ENCODE measurements at places on chromosomes 11 and 22.

DNA sequence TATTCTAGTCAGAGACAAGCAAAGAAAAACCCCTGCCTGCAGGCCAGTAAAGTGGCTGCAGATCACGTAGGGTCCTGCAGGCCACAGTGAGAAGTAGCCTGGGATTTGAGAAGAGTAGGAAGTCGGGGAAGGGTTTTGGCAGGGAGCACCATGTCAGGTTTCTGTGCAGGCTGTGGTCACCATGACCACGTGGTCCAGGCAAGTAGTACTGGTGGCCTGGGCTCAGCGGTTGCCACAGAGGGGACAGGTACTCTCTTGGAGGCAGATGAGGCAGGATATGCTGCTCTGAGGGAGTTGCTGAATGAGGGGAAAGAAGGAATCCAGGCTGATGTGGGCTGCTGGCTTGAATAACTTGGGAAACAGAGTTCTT is 46.5 kb downstream of the PISD start:
- no peak for DNase-seq

DNA sequence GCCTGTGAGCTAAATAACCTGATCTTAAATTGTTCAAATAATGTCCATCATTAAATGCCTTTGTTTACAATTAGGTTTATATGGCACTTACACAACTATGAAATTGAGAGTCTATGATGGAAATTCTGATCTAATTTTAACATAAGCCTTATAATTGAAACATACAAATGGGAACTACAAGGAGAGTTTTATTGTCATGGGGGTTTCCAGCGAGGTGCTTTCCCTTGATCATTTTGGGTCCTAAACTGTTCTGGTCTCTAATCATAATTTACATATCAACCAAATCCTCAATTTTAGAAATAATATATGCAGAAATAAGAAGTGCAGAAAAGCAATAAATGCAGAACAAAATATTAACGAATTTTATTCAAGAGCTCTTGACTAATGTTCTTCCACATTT is 44.9 kb downstream of the RRAS2 start:
- DNase-seq = no peak

- DNase-seq = no peak
Observed at GRCh38 chr11:134716582-134716981, 304.5 kb upstream of the B3GAT1 start.

GRCh38 chr22:46401370-46401769 is 65.9 kb downstream of the TRMU start:
- DNase-seq = no peak

DNA sequence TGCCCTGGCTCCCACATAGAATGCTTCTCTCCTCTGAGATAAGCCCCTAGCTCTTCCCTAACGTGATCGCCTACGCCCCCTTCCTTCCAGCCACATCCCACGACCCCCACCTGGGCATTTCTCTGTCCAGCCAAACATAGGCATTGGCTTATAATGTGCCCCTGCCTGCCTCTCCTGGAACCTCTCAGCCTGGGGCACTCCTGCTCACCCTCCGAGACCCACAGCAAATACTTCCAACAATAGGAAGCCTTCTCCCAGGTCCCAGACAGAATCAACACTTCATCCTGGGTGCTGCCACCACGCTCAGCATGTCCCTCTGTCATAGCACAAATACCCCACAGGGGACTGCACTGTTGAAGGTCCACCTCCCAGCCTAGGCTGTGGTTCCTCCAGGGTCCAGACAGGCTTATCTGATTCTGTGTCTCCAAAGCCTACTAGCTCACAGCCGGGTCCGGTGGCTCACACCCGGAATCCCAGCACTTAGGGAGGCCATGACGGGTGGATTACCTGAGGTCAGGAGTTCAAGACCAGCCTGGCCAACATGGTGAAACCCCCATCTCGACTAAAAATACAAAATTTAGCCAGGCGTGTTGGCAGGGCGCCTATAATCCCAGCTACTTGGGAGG is 24.2 kb upstream of the TMPRSS4 start:
- DNase-seq = no peak

DNA sequence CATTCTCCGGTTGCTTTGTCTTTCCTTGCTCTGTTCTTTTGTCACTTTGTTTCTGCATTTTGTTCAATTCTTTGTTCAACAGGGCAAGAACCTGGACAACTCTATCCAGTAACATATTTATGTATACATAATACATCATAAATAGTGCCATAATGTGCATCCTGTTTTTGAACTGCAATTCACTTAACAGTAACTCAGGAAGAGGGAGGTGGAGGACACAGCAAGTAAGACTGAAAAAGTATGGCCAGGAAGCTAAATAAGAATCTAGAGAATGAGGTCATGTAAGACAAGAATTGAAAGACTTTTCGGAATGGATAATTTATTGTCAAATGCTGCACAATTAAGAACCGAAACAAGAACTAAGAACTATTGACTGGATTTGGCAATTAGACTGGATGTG is 29.2 kb upstream of the CHORDC1 start:
- no peak for DNase-seq

DNA sequence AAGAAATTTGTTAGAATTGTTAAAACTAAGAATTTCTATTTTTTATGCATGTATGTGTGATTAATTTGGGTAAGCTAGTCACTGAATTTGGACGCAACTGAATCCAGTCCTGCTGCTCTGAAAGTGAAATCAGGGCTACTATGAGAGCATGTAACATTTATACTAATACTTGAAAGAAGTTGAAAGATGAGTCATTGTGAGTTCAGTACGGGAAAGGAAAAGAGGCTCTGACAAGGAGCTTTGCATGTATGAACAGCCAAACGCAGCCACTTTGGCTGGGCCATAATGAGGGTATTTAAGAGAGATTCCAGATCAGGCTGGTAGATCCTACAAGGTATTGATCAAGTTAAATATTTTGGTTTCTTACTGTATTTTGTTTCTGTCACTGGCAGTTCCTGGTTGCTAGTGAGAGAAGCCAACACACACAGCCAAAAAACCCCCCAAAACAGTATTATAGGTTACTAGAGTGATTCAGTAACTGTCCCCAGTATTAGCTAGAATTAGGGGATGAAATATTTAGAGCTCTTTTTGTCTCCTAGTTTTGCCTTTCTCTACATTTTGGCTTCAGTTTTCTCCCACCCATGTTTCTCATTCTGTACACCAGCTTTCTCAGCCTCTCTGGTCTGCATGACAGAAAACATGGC is 14.1 kb downstream of the AASDHPPT start:
- DNase-seq = no peak

- DNase-seq = no peak
Observed at GRCh38 chr11:117623831-117624271, 173.2 kb downstream of the DSCAML1 start.

DNA sequence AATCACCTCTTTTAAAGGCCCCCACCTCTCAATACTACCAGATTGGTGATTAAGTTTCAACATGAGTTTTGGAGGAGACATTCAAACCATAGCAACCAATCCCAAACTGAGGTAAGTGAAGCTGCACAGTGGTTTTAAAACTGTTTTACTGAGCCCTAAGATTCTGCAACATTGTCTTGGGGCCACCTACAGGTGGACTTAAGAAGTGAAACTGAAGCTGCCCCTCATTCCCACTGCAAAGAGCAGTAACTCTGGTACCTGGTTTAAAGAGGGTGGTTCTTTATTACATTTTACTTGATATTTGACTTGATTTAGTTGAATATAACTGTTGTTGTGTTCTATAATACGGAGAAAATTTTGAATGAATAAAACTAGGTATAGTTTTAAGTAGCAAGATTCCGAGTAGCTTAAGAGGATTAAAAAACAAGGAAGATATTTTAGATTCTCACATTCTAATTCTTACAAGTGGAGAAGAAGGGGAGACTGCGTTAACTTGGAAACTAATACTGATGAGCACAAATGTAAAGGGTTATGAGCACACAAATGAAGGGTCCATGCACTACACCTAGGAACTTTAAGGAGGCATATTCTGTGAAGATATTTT is 26.7 kb downstream of the SYT9 start:
- peak; percentile 4 for DNase-seq

- peak; percentile 85 for DNase-seq
Observed at GRCh38 chr11:10293423-10294289, at the start of gene SBF2. Gene SBF2, minus strand, starts transcription at chr11:10294219. Its CDS starts 150 bp downstream, at chr11:10294069.

DNA sequence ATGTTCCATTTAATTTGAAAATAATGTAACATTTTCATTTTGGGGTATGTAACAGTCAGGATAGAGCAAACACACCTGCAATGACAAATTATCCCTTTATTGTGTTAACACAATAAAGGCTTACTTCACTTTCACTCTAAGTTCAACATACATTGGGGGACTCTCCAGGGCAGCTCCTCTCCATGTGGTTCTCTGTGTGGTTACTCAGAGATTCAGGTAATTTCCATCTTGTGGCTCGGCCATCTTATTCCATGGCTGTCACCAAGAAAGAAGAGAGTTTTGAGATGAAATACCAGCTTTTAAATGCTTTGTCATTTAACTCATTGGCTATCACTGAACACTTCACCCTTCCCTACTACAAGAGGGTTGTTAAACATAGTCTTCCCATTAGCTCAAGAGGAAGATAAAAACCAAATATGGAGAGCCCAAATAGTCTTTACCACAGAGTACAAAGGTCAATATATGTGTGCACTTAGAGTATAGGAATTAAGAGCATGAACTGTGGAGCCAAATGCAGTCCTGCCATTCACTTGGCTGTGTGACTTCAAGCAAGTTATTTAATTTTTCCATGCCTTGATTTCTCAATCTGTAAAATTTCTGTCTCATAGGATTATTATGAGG is 10.6 kb upstream of the TPH1 start:
- peak; percentile 53 for DNase-seq

DNA sequence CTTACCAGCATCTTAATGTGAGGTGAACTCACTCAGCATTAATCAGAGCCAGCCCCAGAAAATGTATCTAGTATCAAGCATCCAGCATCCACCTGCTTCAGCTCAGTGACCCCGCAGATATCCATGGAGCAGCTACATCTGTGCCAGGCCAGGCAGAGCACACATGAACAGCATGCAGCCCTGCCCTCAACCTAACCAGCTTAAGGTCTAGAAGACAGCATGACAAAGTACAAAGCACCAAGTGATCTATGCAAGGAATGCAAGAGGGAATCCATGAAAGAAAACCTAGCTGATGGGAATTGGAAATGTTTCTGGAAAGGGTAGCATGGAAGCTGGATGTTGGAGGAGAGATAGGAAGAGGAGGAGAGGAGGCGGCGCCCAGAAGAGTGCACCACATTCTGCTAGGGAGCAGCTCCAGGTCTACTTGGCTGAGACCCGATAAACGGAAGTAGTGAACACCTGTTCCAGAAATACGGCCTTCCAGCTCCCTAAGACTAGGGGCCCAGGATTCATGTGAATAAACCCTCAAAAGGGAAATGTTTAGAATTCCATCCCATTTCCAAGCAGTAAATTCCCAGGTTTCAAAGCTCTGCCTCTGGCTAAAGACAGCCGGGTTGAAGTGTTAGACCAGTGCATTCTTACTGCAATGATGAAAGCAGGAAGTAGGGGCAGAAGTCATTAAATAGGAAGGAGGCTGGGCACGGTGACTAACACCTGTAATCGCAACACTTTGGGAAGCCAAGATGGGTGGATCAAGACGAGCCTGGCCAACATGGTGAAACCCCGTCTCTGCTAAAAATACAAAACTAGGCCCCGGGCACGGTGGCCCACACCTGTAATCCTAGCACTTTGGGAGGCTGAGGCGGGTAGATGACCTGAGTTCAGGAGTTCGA is 23.5 kb upstream of the L3MBTL2 start:
- DNase-seq = no peak

GRCh38 chr11:131491503-131491902 is 121.1 kb downstream of the NTM start:
- DNase-seq = no peak

DNA sequence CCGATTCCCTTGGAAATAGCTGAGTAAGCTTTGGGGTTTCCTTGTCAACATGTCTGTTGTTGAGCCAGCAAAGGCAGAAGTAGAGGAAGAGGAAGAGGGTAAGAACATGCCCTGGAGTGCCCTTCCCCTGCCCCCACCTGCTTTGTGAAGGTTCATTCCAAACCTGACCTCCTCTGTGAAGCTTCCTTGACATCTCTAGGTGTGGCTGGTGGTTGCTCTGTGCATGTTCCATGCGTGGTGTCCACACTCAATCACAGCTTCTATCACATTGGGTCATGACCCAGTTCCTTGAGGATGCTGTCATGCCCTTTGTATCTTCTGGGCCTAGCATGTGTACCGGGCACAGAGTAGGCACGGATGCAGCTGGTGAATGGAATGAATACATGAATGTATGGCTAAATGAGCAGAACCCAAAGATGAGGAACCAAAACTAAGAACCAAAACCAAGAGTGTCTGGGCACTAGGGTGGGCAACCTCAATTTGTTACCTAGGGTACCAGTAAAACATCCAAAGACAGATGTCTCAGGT is 23.7 kb upstream of the FXYD6 start:
- no peak for DNase-seq

- DNase-seq = no peak
Observed at GRCh38 chr11:105903113-105903512, 118.9 kb downstream of the MSANTD4 start.

DNA sequence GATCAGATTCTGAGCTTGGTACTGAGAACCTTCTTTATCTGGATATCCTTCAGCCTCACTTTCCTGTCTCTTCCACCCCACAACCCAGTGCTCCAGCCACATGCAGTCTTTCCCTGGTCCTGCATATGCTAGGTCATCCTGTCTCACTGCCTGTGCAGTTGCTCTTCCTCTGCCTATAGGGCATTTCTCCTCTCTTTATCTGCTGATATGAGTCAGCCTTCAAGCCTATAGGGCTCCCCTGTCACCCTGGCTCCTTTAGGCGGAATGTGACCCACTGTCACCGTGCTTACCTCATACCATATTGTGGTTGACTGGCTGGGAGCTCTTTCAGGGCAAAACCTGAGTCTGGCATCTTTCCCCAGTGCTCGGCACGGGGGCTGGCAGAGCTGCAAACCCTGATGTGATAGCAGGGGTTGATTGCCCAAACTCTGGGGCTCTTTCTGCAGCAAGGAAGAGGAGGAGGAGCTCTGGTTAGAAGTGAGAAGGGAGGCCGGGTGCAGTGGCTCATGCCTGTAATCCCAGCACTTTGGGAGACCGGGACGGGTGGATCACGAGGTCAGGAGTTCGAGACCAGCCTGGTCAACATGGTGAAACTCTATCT is 26.3 kb downstream of the MEI1 start:
- no peak for DNase-seq

GRCh38 chr11:40306938-40307548 is 1152.4 kb downstream of the LRRC4C start:
- DNase-seq = peak; percentile 50

- DNase-seq = no peak
Observed at GRCh38 chr22:45450921-45451651, 37.6 kb downstream of the RIBC2 start.

GRCh38 chr11:112440518-112440917 is 179.9 kb upstream of the PLET1 start:
- DNase-seq = no peak

- no peak for DNase-seq
Observed at GRCh38 chr22:33012833-33013450, 45.2 kb downstream of the SYN3 start.
